ENCODE measurements at places on chromosomes 6 and 20.

GRCh38 chr6:117269638-117270054, 4.3 kb downstream of the VGLL2 start:
- DNase-seq, result no peak

DNA sequence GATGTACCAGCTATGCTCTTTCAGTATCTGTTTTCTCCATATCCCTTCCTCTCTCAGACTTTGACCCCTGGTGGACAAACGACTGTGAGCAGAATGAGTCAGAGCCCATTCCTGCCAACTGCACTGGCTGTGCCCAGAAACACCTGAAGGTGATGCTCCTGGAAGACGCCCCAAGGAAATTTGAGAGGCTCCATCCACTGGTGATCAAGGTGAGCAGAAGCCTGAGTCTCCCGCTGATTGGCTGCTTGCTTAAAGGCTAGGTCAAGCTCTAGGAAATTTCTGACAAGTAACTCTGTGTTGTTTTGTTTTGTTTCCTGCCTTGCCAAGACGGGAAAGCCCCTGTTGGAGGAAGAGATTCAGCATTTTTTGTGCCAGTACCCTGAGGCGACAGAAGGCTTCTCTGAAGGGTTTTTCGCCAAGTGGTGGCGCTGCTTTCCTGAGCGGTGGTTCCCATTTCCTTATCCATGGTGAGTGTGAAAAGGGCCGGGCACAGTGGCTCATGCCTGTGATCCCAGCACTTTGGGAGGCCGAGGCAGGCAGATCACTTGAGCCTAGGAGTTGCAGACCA, 28.6 kb downstream of the C6orf89 start:
- peak; percentile 71 for DNase-seq

DNA sequence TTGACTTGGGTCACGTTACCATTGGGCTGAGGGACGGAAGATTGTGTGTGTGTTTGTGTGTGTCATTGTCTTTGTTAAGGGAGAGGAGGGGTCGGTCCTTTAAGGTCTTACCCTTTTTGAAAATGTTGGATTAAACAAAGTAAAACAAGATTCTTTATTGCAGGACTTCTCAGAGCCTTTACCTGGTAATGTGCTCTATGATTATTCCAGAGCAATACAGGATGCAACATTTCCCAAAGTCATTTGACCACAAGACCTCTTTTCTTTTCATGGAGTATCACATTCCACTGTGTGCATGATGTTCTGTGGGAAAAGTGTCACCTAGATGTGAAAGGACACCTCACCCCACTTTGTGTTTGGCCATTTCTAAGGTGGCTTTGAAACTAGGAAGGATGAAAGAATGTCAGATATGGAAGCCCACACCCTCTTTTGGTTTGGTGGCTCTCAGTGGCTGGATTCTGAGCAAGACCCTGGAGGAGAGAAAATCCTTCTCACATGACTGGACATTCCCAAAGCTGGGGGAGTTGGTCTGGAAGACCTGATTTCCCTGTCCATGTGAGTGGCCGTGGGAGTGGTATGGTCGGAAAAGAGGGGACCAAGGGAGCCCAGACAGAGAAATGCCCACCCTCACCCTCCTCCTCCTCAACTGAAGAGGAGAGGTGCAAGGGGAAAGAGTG, 18.2 kb upstream of the ZNF831 start:
- DNase-seq, result no peak

GRCh38 chr6:121216928-121217327, 117.4 kb downstream of the TBC1D32 start:
- DNase-seq, result peak; percentile 19

DNA sequence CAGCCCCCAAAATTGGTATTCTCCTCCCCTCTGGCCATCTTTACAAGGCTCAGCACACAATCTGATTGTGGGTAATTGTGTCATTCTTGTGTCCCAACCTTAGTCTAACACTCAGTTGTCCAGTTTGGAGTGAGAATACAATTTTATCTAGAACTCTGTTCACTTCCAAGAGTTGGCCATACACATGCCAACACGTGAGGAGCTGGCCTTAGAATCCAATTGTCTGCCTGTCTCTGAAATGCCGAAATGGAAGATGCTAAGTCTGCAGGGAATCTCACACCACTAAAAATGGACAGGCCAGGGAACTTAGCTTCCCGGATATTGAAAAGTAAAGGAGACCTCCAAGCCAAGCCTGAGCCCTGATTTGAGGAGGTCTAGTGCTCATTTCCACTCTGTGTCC, 12.3 kb downstream of the FOXA2 start:
- DNase-seq, result no peak

GRCh38 chr20:46283426-46284039, 24.8 kb downstream of the CDH22 start:
- DNase-seq, result no peak

DNA sequence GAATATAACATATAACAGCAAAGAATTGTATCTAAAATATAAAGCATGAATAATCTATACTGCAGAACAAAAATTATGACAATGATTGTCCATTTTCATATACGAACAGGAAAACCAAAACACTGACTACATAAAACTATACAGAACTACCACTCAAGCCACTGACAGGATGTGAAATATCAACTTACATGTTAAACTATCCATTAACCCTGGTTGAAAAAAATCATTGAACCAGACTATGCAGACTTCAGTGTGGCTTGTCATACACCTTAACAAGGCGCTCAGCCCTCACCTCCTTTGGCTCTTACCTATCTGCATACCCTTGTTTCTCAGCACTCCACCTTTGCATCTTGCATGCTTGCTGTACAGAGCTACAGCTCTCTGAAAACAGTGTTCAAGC, 34.9 kb downstream of the ASCC3 start:
- DNase-seq, result no peak

- DNase-seq, result no peak
Observed at GRCh38 chr6:23055523-23055922, 486.2 kb downstream of the HDGFL1 start.

- DNase-seq, result peak; percentile 46
Observed at GRCh38 chr6:130796313-130796905, 30.8 kb upstream of the SMLR1 start.

DNA sequence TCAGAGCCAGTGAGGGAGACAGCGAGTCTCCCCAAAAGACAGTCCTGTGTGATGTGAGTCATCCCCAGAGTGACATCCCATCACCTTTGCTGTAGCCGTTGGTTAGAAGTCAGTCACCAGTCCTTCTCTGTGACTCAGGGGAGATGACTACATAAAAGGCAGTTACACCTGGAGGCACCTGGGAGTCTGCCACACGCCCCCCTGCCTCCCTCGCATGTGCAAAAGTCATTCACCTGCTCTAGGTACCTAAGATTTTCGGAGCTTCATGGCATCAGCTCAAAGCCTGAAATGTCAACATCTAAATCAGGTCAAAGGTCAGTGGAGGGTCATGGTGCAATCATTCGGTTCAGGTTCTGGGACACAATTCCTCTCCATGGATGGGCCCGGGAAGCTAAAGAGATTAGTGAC, 50.3 kb downstream of the PRR18 start:
- no peak for DNase-seq

- DNase-seq, result no peak
Observed at GRCh38 chr6:137795501-137795900, 71.6 kb upstream of the TNFAIP3 start.

- DNase-seq, result peak; percentile 70
Observed at GRCh38 chr20:44888226-44889103, 3.0 kb downstream of the YWHAB start.

- no peak for DNase-seq
Observed at GRCh38 chr6:151850479-151851003, 43.1 kb downstream of the ESR1 start.

GRCh38 chr6:95083506-95083905, 493.8 kb upstream of the MANEA start:
- no peak for DNase-seq

DNA sequence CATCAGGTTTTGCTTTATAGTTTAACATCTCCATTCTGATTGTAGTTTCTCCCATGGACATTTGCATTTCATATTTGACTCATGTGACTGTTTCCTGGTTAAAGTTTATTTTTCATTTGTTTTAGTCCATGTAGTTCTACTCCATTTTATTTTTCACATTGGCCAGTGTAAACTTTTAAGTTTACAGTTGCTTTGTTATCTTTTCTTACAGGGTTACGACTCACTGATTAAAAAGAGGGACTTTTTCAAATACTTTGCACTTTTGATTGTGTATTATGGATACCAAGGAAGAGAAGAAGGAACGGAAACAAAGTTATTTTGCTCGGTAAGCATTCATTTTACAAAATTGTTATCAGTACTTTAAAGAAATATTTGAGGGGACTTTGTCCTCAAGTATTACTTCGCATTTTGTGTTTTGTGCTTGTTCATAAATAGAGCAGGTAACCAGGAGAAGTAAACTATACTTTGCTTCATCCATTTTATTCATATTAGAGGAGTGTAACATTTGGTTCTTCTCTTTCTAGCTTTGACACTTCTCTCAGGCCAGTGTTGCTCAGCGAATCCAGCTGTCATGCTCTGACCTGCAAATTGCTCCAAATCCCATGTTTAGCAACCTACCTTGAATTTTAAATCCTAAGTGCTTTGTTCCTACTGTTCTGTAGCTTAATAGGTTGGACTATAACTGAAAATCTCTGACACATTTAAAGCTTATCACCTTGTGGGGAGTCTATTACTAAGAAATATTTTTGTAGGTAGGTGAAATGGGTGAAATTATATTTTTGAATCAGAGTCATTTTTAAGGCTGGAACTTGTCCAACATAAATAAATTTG, 24.5 kb downstream of the NCOA7 start:
- DNase-seq, result no peak

- DNase-seq, result no peak
Observed at GRCh38 chr6:161401587-161402309, 127.9 kb upstream of the AGPAT4 start.

- peak; percentile 54 for DNase-seq
Observed at GRCh38 chr6:25942561-25943147, 12.2 kb upstream of the SLC17A2 start.

DNA sequence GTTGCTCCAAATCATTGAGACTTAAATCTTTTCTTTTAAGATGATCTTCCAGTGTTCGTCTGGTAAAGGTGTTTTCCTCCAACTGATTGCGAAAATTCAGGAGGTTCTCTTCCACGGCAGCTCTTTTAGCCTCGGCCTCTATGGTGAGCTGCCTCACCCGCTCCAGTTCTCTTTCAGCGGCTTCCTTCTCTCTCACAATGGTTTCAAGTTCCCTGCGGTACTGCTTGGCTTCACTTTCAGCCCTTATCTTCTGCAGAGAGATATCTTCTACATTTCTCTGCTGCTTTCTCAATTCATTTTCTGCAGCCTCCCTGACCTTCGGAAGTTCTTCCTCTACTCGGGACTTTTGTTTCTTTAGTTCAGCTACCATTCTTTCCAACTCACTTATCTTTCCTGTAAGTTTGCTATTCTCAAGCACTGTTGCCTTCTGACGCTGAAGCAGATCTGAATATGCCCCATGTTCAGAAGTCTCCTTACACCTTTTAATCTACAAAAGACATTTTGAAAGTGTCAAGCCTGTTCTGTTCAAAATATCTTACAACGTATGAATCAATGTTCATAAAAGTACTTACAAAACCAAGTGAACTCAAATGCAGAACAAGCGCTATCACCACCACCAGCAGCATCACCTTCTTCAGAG, 22.3 kb downstream of the DST start:
- no peak for DNase-seq

Data from GM23248 (cell line).